ENCODE measurements at places on chromosomes 3 and 15. TPM values are rescaled to one million over a fixed set of nuclear protein-coding genes. Genes with fewer than 3 reads are reported as not detected.

DNA sequence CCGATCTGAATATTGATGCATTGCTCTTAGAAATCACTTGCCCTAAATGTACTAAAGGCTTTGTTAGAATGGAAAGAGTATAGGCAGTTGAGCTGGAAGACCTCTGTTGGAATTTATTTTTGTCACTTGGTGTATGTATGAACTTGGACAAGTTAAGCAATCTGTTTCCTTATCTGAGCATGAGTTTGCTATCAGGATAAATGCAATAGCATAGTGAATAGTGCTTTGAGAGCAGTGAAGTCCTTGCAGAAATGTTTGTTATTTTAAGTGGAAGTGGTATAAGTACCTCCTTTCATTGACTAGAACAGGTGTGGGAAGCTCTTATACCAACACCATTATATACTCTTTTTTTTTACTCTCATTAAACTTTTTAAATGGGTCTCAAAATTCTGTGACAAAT is 146.4 kb upstream of the ONECUT1 start:
- DNase-seq, result no peak

The GOLGA6L1 gene
- total RNA-seq, result not detected

The TEX55 gene
- total RNA-seq, result not detected

GRCh38 chr15:38455092-38455491 is 1.2 kb downstream of the FAM98B start:
- peak; percentile 66 for DNase-seq

GRCh38 chr15:65264863-65265430 is 21.7 kb downstream of the PARP16 start:
- DNase-seq, result no peak
